ENCODE measurements at places on chromosomes 6 and 20.

DNA sequence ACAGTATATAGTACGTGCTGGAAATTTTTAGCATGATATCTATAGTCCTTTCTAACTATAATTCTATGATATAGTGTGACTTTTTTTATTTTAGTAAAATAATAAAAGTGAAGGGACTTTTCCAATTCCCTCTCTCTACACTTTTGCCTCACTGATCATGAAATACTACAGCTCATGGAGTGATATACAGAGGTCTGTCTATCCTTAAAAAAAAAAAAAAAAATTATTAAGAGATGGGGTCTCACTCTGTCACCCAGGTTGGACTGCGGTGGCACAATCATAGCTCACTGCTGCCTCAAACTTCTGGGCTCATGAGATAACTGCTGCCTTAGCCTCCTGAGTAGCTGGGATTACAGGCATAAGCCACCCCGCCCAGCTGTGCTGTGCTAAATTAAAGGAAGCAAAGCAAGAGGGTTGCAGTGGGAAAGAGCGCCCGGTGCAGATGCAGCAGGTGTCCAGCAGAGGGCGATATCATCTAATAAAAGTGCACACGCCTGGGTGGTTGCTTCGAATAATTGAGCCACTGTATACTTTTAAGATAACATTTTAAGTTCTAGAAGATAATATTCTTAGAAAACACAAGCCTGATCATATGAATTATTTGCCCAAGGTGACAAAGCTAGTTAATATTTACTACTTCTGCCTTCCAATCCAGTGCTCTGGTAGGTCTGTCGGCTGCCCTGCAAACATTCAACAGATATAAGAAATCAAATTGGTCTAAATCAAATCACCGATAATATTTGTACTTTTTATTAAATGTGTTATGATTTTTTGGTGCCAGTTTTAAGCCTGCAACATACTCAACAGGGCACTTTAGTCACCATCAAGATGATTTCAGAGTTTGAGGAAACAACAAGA lies 94.9 kb upstream of the NT5E start:
- DNase-seq = peak; percentile 29

GRCh38 chr20:41352106-41352505 lies 11.5 kb downstream of the LPIN3 start:
- DNase-seq = no peak

- DNase-seq = no peak
Observed at GRCh38 chr20:19975901-19976300, 41.3 kb upstream of the NAA20 start.

- no peak for DNase-seq
Observed at GRCh38 chr6:105995391-105995865, 90.7 kb upstream of the PRDM1 start.

DNA sequence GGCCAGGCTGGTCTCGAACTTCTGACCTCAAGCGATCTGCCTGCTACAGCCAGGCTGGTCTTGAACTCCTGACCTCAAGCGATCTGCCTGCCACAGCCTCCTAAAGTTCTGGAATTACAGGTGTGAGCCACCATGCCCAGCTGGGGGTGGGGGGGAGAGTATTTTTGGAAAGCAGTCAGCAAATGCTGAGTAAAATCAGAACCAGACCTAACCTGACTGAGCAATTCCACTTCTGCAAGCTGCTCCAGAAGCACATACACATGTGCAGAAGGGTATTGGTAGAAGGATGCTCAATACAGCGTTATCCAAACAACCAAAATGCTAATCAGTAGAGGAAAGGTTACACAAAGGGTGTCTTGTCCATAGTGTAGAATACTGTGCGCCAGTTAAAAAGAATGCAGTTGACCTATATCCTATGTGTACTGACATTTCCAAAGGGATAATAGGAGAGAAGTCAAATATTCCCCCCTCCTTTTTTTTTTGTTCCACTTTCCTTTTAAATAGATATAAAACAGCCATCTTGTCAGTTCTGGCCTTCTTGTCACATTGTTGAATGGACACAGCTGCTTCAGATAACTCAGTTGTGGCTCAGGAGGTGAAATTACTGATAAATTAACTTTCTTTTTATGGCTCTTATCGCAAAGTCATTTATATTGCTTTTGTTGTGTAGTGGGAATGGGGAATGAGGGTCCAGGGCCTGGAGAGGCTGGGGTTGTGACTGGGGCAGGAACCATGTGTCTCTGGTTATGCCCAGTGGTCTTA lies 74.6 kb downstream of the DTD1 start:
- no peak for DNase-seq

GRCh38 chr6:136918706-136919105 lies 3.4 kb upstream of the SLC35D3 start:
- DNase-seq = no peak

DNA sequence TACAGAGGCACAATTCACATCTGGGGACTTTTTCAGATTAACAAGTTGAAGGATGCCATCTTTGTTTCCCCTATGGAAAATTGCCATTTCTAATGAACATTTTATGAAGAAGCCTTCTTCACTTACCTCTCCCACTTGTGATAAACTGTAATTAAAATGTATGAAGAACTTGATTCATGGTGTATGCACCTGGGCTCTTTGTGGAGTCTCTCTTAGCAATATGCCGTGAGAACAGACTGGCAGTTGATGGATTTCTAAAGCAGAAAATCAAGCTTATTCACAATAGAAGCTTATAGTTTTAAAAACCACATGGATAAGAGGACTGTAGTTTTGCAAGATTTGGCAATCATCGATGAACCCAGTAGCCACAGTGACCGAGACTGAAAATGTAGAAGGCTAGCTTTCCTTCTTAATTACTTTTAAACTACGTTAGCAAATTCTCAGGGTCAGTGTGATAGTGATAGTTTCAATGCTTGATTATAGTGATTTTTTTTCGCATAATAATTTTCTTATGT lies 270.6 kb downstream of the PRL start:
- DNase-seq = no peak

Data from stimulated activated CD8-positive, alpha-beta memory T cell treated with anti-CD3 and anti-CD28 coated beads, Interleukin-2, amount 100 ng/mL, for 1 hour (primary cell).